ENCODE measurements at places on chromosomes 11 and 22.

DNA sequence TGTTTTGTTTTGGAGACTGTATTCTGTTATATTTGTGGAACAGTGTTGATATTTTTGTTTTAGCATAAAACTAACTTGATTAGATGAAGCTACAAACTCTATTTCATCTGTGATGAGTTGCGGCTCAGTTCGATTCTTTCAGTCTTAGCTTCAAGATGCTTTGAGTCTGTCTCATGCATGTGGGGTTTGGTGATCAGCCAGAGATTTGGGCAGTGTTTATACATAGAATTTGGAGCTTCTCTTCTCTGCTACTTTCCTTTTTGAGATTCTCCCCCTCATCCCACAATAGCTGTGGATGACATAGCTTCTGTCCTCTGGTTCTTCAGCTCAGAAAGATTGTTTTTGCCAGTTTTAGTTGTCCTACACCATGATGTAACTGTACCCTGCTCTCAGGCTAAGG, 90.4 kb downstream of the ARHGAP20 start:
- DNase-seq: no peak

DNA sequence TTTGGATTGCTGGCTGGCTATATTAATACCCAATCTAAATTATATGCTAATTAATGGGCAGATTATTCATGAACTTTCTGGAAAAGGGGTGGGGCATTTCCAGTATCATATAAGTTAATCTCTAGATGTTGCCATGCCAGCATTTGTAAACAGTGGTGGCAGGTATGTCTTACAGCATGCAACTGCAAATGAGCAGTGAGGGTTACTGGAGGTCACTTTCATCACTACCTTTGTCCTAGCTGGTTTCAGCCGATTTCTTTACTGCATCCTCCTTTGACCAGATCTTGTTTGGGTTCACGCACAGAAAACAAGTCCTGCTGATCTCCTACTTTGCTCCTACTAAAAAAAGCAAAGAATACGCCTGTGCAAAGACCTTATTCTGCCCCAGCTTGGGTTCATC, 89.1 kb upstream of the USP47 start:
- no peak for DNase-seq

GRCh38 chr11:64679846-64680245, 43.2 kb downstream of the NRXN2 start:
- no peak for DNase-seq

- DNase-seq: no peak
Observed at GRCh38 chr11:70443773-70444030, 45.4 kb downstream of the CTTN start.

DNA sequence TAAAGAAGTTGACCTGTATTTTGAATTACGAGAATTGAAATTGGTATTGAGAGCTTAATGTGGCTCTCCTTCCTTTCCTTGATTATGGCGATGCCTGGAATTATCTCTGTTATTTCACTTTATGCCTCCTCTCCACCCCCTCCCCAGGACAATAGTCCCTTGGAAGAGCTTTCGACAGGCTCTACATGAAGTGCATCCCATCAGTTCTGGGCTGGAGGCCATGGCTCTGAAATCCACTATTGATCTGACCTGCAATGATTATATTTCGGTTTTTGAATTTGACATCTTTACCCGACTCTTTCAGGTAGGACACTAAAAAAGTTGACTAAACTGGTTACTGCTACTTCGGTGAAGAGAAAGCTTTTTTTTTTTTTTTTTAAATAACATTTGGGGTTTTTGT, 43.2 kb downstream of the MCAM start:
- no peak for DNase-seq

DNA sequence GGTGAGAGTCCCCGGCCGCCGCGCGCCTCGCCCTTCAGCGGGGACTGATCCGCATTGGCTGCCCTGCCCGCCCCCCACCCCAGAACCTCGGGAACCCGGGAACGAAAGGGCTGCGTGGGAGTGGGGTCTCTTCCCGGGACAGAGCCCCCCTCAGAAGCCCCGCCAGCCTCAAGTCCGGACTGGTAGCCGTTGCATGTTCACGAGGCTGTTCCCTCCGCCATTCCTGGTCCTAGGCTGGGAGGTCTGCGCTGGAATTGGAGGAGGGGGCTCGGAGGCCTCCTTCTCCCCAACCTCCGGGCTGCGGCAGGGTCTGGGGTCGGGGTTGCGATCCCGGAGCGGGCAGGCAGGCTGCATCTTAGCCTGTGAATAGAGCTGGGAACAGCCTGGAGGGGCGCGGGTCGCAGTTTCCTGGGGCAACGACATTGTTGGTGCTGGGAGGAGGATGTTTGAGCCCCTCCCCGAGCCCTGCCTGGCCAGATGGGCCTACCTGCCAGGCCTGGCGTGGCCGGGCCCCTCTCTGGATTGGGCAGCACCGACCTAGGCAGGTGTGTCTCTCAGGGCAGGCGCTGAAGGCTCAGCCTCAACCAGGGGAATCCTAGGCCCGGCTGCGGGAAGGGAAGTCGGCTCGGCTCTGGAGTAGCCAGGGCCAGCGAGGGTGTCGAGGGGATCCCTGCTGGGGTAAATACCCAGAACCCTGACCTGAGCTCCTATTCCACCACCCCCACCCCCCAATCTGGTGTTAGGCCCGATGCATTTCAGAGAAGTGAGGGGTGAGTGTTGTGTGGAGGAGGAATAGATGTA, 670 bp downstream of the MAPK8IP1 start:
- DNase-seq: no peak

GRCh38 chr22:23126165-23127054, 15.4 kb downstream of the RSPH14 start:
- DNase-seq: no peak
